GOT3 (cell line): ENCODE measurements at places on chromosomes 1 and 21.

GRCh38 chr1:166944186-166944967, 31.0 kb downstream of the ILDR2 start:
- no peak for DNase-seq

DNA sequence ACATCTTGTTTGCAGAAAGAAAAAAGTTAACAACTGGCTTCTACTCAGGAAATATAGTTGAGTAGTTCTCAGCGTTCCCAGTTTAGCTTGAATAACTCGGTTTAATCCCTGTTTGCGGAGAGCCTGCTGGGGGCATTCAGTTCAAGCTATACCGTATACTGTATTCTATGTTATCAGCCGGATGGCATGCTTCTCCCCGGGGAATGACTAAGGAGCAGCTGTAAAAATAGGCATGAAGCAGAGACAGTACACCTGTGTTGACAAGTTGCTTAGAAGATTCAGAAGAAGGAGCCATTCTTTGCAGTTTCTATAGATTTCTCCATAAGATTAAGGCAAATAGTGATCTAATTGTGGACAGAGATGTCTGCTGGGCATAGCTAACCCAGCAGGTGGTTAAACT, 267.8 kb upstream of the NCAM2 start:
- no peak for DNase-seq

DNA sequence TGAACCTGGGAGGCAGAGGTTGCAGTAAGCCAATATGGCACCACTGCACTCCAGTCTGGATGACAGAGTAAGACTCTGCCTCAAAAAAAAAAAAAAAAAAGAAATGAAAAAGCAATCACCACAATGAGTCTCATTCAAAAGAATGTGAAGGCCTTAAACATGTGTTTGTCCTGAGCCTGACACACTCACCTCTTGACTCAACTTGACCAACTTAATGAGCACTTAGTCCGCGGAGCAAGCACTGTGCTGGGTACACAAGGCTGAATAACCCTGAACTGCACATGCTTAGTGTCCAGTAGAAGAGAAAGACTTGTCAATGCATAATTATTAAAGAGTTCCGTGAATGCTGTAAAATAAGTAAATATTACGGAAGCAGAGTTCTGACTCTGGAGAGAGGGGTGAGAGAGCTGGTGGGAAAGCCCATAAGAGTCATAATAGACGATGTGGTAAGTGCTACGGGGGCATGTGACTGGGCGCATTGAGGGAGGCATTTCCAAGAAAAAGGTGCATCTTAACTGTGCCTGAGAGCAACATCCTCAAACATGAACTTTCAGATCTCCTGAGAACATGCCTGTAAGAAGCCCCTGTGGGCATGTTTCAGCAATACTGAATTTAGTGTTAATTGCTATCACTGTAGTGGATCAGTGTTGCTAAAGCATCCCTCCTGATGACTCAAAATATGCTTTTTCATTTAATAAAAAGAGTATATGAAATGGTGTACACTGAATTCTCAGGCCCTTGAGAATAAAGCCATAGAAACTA, 27.2 kb downstream of the MCOLN2 start:
- DNase-seq, result no peak

GRCh38 chr1:109891930-109892329, 18.7 kb upstream of the CSF1 start:
- no peak for DNase-seq

- DNase-seq, result no peak
Observed at GRCh38 chr1:166907763-166908162, 31.7 kb upstream of the TADA1 start.

GRCh38 chr1:57124170-57124569, 158.4 kb upstream of the C8B start:
- no peak for DNase-seq

DNA sequence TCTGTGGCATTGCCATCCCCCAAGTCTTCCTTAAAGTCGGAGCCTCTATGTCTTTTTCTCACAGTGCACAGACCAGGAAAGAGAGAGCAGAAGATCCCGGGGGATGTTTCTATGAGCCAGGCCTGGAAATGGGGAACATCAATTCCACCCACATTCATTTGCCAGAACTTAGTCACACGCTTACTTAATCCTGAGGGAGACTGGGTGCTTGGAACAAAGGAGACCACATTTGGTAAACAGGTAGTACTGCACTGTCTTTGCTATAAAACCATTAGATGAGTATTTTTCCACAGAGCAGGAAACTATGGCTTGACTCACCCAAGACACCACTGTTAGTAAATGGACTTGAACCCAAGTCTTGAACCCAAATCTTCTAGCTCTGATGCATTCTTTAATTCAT, 60.7 kb upstream of the CTTNBP2NL start:
- no peak for DNase-seq

- no peak for DNase-seq
Observed at GRCh38 chr1:6331543-6332273, 61.9 kb downstream of the ACOT7 start.

DNA sequence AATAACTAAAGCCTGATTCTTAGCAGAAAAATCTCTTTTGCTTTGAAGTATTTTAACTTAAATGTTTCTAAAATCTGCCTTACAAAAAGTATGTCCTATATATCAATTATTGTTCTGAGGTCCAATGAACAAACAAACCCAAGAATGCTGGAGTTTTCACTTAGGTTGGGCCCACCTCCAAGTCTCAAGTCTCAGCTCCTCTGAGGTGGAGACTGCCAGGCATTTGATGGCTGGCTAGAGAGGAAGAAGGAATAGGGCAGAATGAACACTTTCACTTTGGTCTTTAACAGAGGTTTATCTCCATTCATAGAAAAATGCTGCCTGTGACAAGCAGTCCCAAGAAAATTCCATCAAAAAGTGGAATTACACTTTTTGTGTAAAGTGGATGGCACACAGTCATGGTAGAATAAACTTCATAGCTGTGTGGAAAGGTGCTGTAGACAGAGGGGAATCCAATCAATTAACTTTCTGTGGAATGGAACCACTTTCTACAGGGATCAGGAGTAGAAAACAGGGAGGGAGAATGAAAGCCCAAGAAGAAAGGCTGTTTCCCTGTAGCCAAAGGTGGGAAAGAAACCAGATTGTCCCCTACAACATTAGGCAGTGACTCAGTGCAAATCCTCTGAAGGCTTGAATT, 349.4 kb upstream of the RUNX1 start:
- no peak for DNase-seq

DNA sequence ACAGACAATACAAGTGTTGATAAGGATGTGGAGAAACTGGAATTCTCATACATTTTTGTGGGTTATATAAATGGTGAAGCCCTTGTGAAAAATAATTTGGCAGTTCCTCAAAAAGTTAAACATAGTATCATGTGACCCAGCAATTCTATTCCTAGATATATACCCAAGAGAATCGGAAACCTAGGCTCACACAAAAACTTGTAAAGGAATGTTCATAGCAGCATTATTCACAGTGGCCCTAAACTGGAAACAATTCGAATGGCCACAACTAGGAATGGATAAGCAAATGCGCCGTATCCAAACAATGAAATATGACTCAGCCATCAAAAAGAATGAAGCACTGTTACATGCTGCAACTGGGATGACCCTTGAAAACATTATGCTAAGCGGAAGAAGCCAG, 3.9 kb upstream of the CD247 start:
- no peak for DNase-seq

- no peak for DNase-seq
Observed at GRCh38 chr1:76593141-76593540, 274.1 kb upstream of the ST6GALNAC5 start.

DNA sequence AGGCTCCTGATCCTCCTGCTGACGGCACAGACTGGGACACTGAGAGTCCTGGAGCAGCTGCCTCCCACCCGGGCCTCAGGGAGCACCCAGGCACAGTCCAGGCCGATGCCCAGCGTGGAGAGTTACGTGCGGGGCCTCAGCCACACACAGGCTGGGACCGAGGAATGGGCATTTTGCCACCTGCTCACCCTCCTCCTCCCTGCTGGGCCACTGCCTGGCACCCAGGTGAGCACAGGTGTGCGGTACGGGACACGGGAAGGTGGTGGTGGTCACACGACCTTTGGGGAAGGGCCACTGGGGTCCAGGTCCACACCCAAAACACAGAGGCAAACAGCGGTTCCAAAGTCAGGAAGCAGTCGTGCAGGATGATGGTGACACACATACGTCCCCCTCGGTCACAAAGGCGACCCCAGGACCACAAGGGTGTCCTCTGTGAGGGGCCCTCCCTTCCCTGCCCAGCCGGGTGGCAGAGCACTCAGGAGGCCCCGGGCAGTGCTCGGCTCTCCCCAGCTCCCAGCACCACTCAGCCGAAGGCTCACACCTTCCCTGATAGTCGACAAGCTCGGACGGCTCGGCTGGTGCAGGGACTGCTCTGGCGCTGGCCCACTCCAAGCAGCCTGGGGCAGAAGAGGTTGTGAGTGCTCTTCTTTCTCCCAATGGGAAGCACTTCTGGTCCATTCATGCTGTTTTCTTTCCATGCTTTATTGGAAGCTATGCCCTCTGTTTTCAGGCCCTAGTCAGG, 14.3 kb downstream of the MORN1 start:
- no peak for DNase-seq

GRCh38 chr1:114694540-114695310, 621 bp downstream of the AMPD1 start:
- no peak for DNase-seq

GRCh38 chr1:227355542-227356245, 37.4 kb upstream of the CDC42BPA start:
- DNase-seq, result no peak

- no peak for DNase-seq
Observed at GRCh38 chr1:228839656-228840055, 104.4 kb downstream of the RHOU start.

DNA sequence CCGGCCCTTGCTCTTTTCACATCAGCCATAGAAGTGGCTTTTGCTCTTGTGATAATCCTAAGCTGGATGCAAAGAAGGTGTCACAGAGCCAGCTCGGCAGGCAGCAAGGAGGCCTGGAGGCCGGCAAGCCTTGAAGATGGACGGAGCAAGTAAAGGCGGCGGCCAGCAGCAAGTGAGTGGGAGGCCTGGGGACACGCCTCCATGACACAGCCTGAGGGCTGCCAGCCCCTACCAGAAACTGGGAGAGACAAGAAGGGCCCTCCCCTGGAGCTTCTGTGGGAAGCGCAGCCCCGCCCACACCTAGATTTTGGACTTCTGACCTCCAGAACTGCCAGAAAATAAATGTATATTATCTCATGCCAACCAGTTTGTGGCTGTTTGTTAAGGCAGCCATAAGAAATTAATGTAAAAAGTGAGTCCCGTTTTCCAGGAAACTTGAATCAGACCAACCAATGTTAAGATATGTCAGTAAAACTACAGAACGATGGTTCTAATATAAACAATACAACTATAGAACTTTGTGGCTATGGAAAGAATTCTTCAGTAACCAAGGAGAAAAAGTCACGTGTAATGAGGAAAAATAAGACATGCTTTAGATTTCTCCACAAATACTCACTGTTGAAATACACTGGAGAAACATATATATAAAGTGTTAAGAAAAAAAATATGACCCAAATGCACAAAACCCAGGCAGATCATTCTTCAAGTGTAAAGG, 49.9 kb downstream of the BACE2 start:
- no peak for DNase-seq

- DNase-seq, result no peak
Observed at GRCh38 chr1:109793486-109794318, 30.0 kb upstream of the EPS8L3 start.

DNA sequence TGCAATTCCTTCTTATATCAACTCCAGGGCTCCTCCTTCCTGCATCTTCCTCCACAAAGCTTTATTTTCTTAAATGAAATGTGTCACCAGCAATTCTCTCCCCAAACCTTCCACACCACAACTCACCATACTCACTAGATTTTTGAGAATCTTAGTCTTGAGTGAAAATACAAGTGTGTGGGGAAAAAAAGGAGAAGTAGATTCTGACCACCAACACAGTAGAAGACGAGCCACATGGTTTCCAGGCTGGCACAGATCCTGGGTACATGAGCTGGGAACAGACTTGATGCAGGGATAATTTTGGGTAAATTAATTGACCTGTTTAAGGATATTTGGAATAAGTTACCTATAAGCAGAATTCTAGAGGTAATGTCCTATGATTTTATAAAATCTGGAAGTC, 72.8 kb upstream of the KCNJ15 start:
- DNase-seq, result no peak

- DNase-seq, result no peak
Observed at GRCh38 chr1:238088560-238089290, 198.0 kb upstream of the ZP4 start.

- DNase-seq, result no peak
Observed at GRCh38 chr1:92837062-92837461, 5.2 kb downstream of the RPL5 start.

- DNase-seq, result no peak
Observed at GRCh38 chr1:64880449-64880848, 85.9 kb downstream of the JAK1 start.

DNA sequence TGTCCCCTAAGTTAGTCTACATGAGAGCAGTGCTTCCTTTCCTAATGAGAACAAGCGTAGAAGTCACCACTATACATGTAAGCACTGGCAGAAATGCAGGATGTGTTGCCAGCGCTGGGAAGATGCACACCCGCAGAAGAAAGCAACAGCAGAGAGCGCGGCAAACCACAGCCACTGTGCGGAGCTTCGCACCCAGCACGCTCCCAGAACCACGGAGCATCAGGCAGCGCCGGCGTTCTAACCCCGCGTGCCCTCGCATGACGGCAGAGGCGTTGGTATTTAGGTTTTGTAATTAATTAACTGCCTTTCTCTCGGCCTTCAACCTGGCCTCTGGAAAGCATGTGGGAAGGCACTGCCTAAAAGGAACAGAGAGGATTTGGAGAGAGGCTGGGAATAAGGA, 69.1 kb downstream of the OLIG1 start:
- no peak for DNase-seq

- no peak for DNase-seq
Observed at GRCh38 chr1:50976111-50976889, 6.3 kb downstream of the CDKN2C start.

DNA sequence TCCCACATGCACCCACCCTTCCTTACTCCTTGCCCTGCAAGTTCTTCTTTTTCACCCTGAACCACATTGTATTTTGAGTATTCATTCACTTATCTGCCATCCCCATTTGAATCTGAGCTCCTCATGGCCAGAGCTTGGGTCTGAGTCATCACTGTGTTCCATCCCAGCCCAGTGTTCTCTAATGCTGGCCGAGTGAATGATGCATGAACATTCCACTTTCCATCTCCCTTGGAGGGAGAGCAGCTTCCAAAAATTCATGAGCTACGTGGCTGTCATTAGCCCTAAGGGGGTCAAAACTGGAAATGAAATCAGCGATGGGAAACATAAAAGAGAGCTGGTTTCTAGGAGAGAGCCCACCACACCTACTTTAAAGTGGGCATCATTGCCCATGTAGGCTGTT, 187.0 kb upstream of the USP24 start:
- DNase-seq, result no peak
